ENCODE measurements at places on chromosomes 5 and 9.

GRCh38 chr5:73300337-73301207 is 127.6 kb downstream of the TMEM174 start:
- DNase-seq, result no peak

- no peak for DNase-seq
Observed at GRCh38 chr5:6806668-6807067, 93.4 kb downstream of the TENT4A start.

GRCh38 chr9:76018761-76019160 is 128.3 kb downstream of the PCSK5 start:
- DNase-seq, result no peak

GRCh38 chr9:38227656-38228055 is 158.6 kb upstream of the SHB start:
- no peak for DNase-seq

DNA sequence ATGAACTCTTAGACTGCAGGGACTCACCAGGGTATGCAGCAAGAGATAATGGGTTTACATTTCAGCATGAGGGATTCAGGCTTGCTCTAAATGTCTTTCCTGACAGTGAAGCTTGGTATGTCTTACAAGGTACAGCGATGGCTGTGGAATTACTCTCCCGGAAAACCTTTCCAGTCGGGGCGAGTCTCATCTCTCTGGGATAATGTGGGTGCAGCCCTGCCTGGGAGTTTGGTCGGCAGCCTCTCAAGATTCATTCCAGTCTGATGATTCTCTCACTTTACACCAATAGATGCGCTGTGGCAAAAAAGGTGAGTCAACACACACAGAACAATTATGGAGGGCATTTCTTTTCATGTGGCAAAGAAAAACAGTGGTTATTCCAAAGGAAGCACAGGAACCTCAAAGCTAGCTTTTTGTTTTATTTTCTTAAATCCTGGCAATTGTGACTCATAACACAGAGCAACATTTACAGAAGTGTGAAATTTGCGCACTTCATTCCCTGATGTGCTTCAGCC is 190.3 kb downstream of the DCP2 start:
- DNase-seq, result no peak

DNA sequence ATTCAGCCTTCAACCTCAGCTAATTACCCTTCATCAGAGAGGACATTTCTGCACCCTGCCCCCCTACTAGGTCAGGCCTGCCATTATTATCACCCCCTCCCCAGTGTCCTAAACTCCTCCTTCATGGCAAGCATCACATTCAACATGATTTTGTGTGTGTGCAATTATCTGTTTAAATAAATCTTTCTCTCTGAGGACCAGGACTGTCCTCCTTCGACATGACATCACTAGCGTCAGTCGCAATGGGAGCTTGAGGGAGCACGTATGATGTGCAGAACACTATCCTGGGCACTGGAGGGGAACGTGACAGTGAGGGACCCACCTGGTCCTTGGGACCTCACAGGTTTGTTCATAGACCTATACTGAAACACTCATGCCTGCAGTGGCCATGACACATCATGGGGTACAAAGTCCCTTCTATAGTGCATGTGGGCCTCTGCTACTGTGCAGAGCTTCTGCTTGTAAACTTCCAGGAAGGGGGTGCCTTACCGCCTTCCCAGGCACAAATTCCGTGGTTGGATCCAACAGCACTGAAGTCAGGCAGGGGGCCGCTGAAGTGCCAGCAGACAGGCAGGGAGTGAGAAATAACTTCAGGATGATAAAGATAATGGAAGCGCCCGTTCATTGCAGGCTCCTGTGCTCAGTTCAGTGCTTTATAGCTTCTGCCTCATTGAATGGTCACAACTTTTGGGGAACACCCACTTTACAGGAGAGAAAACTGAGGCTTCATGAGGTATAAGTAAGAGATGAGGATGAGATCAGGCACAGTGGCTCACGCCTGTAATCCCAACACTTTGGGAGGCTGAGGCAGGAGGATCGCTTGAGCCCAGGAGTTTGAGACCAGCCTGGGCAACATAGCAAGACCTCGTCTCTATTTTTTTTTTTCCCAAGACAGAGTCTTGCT is 36.0 kb upstream of the STXBP1 start:
- no peak for DNase-seq

DNA sequence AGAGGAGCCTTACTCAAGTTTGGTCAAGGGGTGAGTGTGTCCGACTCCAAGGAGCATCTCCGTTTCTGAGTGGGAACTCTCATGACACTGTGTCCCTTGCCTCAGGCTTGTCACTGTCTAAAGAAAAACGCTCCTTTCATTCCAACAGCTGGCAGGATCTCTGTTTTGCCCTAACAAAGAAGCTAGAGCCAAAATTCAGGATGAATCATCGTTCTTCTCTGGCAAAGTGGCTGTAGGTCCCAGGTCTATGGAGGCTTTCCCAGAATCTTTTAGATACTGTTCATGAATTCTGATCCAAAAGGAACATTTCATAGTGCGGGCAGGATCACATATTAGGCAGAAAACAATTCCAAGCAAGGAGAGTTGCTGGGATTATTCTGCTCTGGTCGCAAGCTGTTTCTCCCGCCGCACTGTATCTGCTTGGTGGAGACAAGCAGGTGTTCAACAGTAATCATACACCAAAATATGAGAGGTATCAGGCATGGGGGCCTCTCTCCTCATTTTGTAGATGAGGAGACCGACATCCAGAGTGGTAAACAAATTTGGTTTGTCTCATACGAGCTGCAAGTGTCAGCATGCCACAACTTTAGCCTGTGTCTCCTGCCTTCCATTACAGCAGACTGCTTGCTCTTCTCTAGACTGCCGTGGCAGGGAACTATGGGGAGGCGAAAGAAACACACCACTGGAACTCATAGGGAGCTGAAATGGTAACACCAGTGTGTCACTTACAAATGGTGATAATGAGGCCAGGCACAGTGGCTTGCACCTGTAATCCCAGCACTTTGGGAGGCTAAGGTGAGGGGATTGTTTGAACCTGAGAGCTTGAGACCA is 72.6 kb downstream of the ENTREP1 start:
- no peak for DNase-seq

DNA sequence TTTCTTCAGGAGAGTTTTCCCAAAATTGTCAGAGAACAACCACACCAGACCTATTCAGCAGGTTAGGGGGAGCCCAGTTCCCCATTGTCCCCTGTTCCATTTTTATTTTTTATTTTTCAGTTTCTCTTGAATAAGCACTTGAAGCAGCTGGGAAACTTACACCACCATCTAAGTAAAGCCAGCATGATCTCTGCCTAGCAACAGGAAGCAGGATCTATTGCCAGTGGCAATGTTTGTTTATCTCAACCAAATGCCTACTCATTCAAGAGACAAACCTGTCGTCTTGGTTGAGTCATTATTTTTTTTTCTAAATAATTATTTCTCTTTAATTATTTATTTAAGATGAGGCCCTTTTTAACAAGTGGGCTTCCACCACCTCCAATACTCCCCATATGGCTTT is 379.3 kb downstream of the PLK2 start:
- DNase-seq, result no peak

DNA sequence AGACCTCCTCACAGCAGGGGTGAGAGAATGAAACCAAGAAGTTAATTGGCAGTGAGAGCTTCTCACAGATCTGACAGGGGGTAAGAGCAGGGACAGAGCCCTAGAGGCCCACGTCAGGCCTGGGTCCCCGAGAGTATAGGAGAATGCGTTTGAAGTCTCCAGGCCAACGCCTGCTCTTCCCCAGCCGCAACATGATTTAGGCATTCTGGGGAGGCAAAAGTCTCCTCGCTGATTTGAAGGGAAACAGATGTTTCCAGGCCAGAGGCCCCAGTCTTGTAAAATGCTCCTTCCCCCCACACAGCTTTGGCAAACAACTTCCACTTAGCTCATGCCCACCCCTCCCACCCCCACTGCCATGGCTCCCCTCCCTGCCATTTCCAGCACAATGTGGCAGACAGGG is 239.2 kb upstream of the TRIM32 start:
- no peak for DNase-seq

DNA sequence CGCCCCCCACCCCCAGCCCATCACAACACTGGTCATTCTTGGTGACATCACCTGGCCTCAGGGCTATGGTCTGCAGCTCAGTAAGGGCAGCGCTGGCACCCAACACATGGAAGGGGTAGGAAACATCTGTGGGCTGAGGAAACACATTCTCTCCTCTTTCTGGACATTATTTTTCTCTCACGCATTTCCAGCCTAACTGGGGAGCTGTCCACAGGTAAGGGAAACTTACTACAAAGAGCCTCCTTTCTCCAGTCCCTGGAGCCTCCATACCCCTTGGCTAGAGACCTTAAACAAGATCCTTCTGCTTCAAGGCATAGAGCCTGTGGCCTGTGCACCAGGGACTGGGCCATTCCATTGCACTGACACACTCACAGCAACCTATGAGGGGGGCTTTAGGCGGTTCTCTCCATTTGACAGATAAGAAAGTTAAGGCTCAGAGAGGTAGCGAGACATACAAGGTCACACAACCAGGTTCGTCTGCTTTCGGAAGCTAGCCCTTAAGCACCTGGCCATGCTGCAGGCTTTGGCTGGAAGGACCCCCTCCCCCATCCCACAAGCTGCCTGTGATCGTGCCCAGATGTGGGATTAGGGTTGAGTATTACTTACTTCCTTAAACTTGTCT is 40.7 kb downstream of the CXXC5 start:
- no peak for DNase-seq

GRCh38 chr9:37918665-37919170 is 14.8 kb upstream of the SLC25A51 start:
- DNase-seq, result no peak

DNA sequence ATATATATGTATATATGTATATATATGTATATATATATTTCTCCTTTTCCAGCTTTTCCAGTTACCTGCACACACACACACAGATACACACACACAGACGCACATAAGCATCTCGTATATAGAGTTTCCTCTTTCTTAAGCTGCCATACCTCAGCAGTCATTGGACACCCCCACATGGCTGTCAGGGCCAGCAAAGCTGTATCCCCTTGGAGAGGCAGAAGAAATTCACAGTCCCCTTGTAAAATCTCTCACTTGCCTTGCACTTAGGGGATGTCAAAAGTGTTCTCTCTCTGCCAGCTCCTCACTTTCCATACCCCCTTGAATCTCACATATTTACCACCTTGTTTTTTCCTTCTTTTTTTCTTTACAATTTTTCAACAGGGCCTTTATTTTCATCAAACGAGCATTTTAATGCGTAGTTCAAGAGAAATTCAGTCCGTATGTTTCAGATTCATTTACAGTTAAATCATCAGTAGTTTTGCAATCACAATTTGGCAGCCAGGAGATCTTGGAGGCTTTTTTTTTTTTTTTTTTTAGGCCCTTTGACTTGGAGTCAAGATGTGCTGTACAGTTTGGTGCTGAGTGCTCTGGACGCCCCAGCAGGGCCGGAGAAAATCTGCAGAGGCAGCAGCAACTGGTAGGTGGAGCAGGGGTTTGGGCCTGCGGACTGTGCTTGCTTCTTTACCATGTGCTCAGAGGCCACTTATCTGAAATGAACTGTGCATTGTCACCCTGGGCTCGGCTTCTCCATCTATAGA is 244.9 kb upstream of the KLF4 start:
- no peak for DNase-seq

DNA sequence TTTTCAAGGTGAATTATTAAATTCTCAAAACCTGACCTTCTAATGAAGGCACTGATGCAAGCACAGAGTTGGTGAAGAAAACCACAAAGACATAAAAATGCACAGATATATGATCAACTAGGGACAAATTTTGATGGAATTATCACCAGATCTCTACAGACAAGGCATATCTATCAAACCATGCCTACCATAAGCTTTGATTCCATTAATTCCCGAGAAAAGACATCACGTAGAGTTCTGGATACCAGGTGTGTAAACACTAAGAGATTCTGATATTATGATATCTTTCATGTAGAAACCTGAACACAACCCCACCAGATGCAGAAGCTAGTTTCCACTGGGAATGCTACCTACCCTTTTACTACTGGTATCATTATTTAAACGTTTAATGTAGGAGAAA is 140.6 kb downstream of the SLF1 start:
- no peak for DNase-seq

- no peak for DNase-seq
Observed at GRCh38 chr5:35320029-35320428, 89.7 kb upstream of the PRLR start.

GRCh38 chr5:65969539-65970393 is 43.4 kb downstream of the ERBIN start:
- DNase-seq, result no peak

- no peak for DNase-seq
Observed at GRCh38 chr5:69315972-69316371, 16.6 kb downstream of the CCDC125 start.

- DNase-seq, result no peak
Observed at GRCh38 chr5:103111468-103111867, 8.5 kb downstream of the GIN1 start.

DNA sequence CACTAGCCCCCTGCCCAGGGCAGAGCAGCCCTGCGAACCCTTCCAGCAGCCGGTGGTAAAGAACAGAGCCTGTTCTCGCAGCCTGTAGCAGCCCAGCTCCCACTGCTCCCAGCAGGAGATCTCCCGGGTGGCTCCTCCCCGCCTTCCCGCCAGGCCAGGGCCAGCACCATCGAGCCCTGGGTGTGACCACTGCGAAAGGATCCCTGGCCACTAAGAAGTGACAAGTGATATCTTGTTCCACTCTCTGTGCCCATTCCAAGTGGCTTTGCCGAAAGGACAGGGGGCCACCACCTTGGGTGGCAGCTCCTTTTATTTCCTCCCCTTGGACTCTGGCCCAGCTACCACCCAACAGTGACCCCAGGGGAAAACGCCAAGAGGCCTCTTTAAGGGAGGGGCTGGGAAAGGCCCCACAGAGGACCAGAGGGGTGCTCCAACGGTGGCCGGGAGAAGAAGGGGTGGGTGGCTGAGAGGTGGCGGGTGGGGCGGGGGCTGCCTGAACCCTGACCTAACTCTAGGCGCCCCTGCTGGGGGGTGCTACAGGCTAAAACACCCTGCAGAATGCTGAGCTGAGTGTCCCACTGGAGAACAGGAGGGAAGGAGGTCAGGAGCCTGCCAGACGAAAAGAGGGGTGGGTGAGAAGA is 1.6 kb downstream of the NACC2 start:
- DNase-seq, result no peak

GRCh38 chr5:179313849-179314521 is 31.3 kb downstream of the ADAMTS2 start:
- DNase-seq, result no peak

GRCh38 chr9:121972501-121972981 is 120.6 kb downstream of the TTLL11 start:
- DNase-seq, result no peak

Measured in omental fat pad (tissue), 4 donors.